ENCODE measurements at places on chromosomes 6 and 20. TPM values are rescaled to one million over a fixed set of nuclear protein-coding genes. Genes with fewer than 3 reads are reported as not detected.

DNA sequence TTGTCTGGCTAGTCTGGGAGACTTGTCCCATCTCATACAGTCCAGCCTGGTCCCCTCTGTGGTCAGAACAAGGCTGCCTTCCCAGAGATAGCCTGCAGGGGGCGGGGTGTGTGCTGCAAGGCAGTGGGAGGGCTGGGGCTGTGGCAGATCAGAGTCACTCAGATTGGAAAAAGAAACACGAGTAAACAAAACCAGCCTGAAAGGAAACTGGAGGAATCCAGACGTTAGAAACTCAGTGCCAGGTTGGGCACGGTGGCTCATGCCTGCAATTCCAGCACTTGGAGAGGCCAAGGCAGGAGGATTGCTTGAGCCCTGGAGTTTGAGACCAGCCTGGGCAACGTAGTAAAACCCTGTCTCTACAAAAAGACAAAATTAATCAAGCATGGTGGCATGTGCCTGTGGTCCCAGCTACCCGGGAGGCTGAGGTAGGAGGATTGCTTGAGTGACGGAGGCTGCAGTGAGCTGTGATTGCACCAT lies 20.2 kb downstream of the LEMD2 start:
- peak; percentile 89 for DNase-seq

GRCh38 chr20:24763386-24764026 lies 185.6 kb upstream of the CST7 start:
- peak; percentile 37 for DNase-seq

DNA sequence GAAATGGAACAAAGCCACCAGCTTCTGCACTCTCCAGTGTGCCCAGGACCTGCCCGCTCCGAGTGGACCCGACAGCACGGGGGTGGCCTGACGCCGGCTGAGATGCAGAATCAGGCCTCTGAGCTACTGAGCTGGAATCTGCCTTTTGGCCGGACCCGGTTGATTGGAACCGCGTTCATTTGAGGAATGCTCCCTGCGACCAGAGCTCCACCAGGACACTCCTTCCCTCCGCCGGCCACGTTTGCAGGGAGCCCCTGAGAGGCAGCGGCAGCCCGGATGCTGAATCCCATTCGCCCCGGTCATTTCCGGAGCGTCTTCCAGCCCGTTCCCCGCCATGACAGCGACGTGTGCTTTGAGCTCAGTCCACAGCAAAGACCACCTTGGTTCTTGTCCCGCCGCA lies 392.7 kb downstream of the THBS2 start:
- DNase-seq: no peak

DNA sequence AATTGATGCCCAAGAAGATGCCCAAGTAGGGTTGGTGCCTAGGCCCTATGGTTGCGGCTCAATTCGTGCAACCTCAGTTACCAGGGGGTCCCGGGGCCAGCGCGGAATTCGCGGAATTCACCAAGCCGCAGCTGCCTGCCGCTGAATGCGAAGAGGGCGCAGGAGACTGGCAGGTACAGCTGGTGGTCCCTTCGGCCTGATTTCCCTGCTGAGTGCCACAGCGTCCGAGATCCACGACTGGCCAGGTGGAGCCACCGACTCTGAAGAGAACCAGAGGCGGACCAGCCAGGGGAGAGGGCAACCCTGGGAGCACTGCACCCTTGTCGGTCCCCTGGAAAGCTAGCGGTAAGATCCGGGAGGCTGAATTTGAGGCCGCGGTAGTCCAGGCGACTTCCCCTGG lies 6.8 kb upstream of the TFAP2D start:
- no peak for DNase-seq

DNA sequence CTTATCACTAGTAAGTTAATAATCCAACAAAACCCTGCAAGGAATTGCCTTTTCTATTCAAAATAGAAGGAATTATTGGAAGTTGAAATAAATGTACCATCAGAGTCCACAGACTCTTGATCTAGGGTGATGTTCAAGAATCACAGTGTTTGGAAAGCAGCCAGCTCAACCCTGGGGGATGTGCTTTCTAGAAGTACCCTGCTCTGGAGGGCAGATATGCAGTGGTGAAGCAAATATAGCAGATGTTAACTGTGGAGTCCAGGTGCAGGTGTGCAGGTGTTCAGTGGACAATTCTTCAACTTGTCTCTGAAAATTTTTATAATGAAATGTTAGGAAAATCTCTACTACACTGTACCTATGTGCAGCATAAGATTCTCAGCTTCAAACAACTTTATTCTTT lies 9.1 kb upstream of the INSM1 start:
- DNase-seq: no peak

Gene OR2B6
- total RNA-seq: not detected

Gene GNAS-AS1
- total RNA-seq: not detected

GRCh38 chr6:138188278-138188941 lies 26.7 kb downstream of the ARFGEF3 start:
- no peak for DNase-seq

Gene B4GALT5
- 11.3 TPM for total RNA-seq

Gene ELOVL4
- 8.7 TPM for total RNA-seq

GRCh38 chr20:2889797-2890196 lies 16.5 kb downstream of the PTPRA start:
- DNase-seq: no peak

DNA sequence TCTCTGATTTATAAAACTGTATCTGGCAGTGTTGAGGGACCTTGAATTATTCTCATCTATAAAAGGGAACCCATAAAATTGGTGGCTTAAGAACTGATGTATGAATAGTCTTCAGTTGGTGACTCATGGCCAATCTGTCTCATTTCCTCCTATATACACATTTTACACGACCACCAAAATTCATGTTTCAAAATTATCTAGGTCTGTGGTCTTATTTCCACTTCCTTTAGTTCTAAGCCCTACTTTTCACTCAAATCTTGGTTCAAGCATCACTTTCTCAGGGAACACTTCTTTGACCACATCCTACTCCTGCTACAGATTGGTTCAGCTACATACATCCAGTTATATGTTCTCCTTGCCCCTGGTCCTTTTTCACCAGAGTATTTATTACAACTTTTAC lies 18.6 kb upstream of the ENPP1 start:
- no peak for DNase-seq

- peak; percentile 83 for DNase-seq
Observed at GRCh38 chr20:49447946-49448809, 34.3 kb downstream of the KCNB1 start.

DNA sequence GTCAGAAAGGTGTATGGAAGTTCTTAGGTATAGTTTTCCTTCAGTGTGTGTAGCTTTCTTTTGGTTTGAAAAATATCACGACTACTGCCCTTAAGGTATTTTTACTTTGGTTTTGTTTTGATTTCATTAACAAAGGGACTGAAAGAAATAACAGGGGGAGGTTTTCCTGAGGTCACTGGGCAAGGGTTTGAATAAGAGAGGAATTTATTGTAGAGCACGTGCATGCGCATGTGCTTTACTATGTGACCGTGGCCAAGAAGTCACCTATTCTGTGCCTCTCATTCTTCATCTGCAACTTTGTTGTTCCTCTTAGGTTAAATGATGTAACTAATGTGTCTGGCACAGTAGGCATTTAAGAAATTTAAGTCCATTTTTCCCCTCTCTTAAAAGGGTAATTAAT lies 4.1 kb upstream of the MAN1A1 start:
- DNase-seq: no peak

DNA sequence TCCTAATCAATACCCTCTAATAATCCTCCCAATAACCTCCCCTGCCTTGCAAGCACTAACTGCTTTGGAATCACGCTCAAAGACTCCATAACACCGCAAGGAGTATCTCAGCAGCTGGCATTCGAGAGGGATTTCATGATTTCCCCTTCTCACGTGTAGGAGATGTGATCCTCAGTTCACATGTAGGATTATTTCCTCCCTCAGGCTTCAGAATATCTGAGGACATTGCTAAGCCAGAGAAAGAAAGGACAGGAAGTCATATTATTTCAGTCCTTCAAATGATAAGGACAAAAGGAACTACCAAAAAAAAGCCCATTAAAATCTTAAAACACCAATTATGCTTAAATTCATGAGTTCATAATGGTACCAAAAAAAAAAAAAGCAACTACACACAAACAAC lies 122.9 kb downstream of the NFATC2 start:
- no peak for DNase-seq

Measured in suprapubic skin (tissue), 4 donors.